Lower lobe of right lung (tissue), 2 donors: ENCODE measurements at places on chromosomes 12 and 14. TPM values are rescaled to one million over a fixed set of nuclear protein-coding genes. Genes with fewer than 3 reads are reported as not detected.

The RNASE1 gene
- 694 TPM for total RNA-seq

The SMAGP gene
- 31.3 TPM for total RNA-seq

The DAD1 gene
- 162 TPM for total RNA-seq

The PRICKLE1 gene
- 18.8 TPM for total RNA-seq

GRCh38 chr12:98744680-98745079 is 99.6 kb downstream of the APAF1 start:
- no peak for DNase-seq

DNA sequence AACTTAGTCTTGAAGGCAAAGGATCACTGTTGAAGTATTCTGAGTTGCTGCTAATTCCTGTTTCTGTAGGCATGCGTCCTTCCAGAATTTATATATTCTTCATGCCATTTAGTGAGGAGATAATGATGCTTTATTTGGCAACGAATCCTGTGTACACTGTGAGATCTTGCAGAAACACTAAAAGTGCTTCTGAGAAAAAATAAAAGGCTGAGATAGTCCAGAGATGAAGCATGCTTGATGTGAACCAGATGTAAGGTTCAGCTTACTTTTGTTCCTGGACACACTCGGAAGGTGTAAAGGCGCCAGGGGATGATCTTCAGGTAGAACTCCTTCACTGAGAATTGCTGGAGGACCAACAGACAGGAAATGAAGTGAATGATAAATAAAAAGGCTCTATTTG is 39.1 kb downstream of the AREL1 start:
- no peak for DNase-seq

- DNase-seq, result no peak
Observed at GRCh38 chr14:53663709-53664108, 292.9 kb downstream of the BMP4 start.

DNA sequence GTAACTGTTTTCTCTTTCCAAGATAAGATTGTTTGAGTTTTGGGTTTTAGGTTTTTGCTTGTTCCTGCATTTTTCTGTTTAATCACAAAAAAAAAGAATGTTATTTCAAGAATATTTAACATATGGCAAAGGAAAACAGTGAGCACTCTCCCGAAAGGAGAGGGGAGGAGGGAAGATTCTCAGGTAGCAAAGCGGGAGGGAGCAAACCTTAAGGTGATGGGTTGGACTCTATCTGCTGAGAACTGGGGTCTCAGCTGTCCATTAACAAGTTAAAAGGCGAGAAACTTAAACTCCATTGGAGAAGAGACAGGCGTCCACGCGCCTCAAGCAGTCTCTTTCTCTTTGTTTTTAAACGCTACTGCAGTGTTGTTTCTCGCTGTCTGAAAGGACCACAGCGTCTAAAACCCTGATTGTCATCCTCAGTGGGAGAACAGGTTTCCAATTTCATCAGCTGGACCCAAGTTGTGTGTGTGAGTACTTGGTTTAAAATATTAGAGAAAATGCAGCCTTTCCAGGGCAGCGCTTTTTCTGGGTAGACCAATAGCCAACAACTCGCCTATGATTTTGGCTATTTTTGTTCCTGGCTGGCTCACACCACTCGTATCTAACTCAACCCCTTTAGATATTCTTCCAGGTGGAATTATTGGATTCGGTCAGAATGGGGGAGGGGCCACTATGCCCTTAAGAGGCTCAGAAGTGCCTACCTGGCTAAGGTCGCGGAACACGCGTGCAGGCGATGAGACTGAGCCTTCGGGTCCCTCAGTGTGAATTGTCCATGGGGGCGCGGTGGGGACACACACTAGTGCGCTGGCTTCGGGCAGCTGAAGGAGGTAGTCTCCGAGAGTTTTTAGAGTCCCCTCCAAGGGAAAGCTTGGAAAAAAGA is 8.2 kb downstream of the SIX1 start:
- no peak for DNase-seq

DNA sequence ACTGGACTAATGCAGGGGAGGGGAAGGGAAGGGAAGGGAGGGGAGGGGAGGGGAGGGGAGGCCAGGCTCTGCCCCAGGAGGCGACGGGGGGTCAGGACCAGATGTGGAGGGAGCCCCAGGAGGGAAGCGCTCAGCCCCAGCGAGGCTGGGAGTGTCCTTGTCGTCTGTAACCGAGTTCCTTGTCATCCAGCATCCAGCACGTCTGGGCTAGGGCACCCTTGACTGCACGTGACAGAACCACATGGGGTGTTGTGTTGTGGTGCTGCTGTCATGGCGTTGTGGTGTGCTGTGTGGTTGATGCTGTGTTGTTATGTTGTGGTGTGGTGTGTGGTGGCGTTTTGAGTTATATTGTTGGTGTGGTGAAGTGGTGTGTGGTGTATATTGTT is 28.4 kb upstream of the SFSWAP start:
- DNase-seq, result no peak

DNA sequence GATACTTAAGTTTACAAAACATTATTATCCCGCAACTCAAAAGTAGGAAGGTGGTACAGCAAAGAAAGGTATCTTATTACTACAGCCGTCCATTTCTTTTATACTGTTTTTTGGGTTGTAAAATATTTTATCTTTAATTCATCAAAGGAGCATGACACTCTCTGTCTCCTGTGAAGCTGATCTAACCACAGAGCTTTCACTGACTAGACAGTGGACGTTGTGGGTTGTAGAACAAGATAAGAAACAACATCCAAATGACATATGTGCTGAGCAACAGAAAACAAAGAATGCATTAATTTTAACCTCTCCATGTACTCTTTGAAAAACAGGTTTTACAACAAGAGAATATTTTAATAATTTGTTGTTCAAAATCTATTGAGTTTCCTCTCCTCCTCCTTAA is 195.9 kb upstream of the FBXO33 start:
- no peak for DNase-seq

- no peak for DNase-seq
Observed at GRCh38 chr14:39229222-39229543, 4.5 kb upstream of the MIA2 start.

DNA sequence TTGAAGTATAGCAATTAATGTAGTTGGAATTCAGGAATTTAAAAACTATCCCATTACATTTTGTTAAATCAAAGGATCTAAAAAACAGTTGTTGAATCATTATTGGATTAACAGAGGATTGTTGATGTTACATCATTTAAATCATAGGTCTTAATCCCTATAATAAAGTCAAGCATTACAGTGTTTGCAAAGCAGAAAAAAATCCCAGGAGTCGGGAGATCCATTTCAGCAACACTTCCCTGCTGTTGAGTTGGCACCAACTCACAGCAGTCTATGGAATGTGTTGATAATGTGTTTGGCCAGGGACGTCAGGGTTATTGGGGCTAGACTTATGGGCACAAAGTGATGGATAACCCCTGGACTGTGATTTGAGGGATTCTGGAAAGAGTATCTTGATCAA is 99.1 kb upstream of the TMTC1 start:
- no peak for DNase-seq

GRCh38 chr12:31228811-31229792 is 96.8 kb downstream of the SINHCAF start:
- DNase-seq, result peak; percentile 41
